ENCODE measurements at places on chromosomes 5 and 9. TPM values are rescaled to one million over a fixed set of nuclear protein-coding genes. Genes with fewer than 3 reads are reported as not detected.

Gene TICAM2
- total RNA-seq = 0.91 TPM

Gene INSL4
- not detected for total RNA-seq

DNA sequence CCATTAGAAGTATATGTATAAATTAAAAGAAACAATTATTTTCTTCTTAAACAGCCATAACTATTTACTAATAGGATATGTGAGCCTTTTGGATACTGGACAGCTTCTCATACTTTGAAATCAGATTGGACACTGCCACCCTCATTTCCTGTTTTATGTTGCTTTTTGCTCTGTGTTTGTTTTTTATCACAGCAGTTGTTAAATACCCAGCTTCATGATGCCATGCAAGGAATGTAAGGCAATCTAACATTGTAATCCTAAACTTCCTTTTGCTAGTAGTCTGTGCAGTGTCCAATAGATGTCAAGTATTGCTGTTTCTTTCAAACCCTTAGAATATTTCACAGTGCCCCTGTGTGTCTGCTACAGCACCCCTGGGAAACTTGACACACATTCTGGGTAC, 56.2 kb downstream of the CNTLN start:
- no peaks in the 10 kb centered on the region for H3K4me1 ChIP-seq
- DNase-seq = no peak
- no peaks in the 10 kb centered on the region for H3K36me3 ChIP-seq
- no peak overlapping the region for H3K27ac ChIP-seq

Gene FBP2
- not detected for total RNA-seq

Gene UNC5A
- 0.14 TPM for total RNA-seq

DNA sequence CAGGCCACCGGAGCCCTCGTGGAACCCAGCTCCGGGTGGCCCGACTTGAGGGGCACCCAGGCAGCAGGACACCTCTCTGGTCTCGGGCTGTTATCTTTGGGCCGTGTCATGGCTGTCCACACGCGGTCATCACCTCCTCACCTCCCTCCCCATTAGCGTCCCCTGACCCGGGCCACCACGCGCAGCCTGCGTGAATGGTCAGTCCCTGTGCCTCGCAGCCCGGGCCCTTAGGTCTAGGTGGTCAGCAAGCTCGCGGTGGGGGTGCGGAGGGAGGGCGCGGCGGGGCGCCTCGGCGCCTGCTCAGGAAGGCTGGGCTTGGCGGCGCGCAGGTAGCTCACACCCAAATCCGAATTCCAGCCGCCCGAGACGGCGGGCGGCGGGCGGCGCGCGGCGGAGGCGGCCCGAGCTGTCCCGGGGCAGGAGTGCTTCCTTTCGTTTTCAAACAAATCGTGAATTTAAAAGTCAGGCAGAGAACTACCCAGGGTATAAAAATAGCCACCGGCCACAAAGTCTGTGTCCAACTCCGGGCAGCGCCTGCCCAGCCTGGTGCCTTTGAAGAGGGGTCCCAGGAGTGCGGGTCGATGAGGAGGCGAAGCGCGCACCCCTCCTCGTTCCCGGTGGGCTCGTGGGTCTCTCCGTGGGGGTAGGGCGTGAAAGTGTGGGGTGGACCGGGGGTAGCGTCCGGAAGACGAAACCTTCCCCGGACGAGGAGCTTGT, 1.0 kb upstream of the RXRA start:
- peaks cover 54% of the 10 kb centered on the region for H3K4me1 ChIP-seq
- DNase-seq = peak; percentile 69
- peak overlapping the region; percentile 87 for H3K27ac ChIP-seq

- peaks cover 9% of the 10 kb centered on the region for H3K4me1 ChIP-seq
- H3K36me3 ChIP-seq = no peaks in the 10 kb centered on the region
- no peak overlapping the region for H3K27ac ChIP-seq
- no peak overlapping the region for H3K4me3 ChIP-seq
- no peaks in the 10 kb centered on the region for H3K27me3 ChIP-seq
Observed at GRCh38 chr5:88158056-88158455, 110.6 kb downstream of the TMEM161B start.

GRCh38 chr9:1637401-1637800, 377.7 kb upstream of the SMARCA2 start:
- no peak overlapping the region for H3K4me3 ChIP-seq
- H3K27me3 ChIP-seq = no peaks in the 10 kb centered on the region
- no peak overlapping the region for H3K27ac ChIP-seq
- no peaks in the 10 kb centered on the region for H3K36me3 ChIP-seq

Gene PHF24
- 0.12 TPM for total RNA-seq

- 0 out of 2 replicates have a peak, but pooled peaks cover 8% of the 10 kb centered on the region for H3K4me1 ChIP-seq
- no peak for DNase-seq
- no peaks in the 10 kb centered on the region for H3K36me3 ChIP-seq
Observed at GRCh38 chr5:68403301-68403700, 187.7 kb downstream of the PIK3R1 start.

DNA sequence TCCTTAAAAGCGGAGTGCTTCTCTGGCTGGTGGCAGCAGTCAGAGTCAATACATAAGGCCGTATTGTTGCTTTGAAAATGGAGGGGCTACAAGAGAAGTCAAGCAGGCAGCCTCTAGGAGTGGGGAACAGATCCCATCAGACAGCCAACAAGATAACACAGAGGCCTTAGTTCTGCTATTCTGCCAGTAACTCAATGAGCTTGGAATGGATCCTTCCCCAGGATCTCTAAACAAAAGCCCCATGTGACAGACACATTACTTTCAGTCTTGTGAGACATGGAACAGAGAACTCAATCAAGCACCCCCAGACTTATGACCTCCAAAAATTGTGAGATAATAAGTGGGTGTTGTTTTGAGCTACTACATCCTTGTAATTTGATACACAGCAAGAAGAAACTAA, 158.6 kb downstream of the RFX3 start:
- H3K27ac ChIP-seq = no peak overlapping the region
- no peaks in the 10 kb centered on the region for H3K27me3 ChIP-seq
- H3K4me3 ChIP-seq = no peak overlapping the region
- H3K36me3 ChIP-seq = no peaks in the 10 kb centered on the region

Gene GABRA6
- not detected for total RNA-seq
